ENCODE measurements at places on chromosomes 5 and 9.

GRCh38 chr5:149820536-149821510 is 90.7 kb downstream of the PPARGC1B start:
- no peak for DNase-seq

DNA sequence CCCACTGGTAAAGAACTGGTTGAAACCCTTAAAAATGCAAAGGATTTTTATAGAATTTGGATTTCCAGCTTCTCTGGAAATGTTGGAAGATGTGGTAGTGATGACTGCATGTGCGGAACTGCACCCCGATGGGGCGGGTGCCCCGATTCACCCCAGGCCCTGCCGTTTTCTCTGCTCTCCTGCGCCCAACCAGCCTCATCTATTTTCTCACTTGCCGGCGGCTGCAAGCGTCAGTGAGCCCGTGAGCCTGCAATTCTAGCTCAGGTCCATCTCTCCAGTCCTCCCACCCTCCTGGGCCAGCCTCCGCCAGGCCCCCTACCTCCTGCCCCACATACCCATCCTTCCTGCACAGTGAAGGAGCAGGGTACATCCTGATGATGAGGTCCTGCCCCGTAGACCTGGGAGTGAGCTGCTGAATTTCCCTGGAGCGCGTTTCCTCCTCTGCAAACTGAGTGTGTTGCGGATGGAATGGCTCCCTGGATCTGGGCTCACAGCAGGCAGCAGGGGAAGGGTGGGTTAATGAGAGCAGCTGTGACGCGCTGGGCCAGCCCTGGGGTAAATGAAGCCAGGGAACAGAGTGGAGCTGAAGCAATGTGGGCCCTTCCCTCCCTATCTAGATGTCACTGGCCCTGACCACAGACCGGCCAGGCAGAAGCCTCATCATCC is 45.9 kb upstream of the PHYKPL start:
- DNase-seq, result no peak

DNA sequence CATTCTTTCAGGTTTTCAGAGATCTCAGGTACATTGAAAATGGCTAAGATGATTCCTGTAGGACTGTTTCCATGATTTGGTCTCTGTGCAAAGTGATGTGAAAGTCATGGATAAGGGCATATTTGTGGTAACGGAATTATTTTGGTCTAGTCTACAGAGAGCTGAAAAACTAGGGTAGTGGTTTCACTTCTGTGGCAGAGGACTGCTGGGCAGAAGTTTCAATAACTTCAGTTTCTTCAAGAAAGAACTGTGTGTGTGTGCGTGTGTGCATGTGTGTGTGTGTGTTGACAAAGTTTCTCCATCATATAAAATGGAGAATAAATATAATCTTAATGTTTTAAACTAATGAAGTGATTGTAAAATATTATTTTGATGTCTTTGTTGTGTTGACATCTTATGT is 4.3 kb downstream of the CNOT8 start:
- no peak for DNase-seq

DNA sequence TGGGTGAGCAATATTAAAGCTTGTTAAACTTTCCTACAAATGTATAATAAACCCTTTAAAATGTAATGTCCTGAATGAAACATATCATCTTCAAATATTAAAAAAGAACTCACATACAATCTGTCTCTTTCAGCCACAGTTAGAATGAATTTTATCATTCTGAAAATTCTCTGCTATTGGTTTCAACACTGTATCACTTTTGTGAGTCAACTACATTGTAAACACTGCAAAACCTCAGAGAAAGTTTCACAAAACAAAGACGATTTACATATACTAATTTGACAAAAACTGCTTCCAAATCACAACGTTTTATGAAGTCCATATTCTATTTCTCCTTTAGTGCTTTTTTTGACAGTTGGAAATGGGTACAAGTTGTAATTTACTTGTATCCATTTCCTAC is 1032.0 kb upstream of the DMAC1 start:
- DNase-seq, result no peak

DNA sequence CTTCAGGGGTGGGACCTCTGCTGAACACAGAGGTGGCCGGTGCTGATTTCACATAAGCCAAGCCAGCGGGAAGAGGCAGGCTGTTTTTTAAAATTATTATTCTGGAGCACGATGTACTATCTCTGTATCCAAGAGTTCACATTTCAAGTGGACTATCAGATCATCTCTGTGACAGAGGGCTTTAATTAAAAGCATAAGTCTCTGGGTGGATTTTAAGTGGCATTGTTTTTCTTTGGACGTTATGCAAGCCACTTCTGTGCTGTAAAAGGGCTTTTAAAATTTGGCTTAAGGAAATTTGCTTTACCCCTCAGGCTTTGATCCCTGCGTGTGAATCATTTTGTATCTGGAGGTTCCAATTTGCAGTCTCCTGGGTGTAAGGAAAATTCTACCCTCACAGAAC is 124.7 kb downstream of the PALM2AKAP2 start:
- DNase-seq, result no peak

GRCh38 chr9:111481885-111482636 is 2.1 kb downstream of the ECPAS start:
- DNase-seq, result no peak

Data from activated naive CD4-positive, alpha-beta T cell (primary cell).